ENCODE measurements at places on chromosomes 2 and 18.
A peak's percentile ranks its signal among the peaks of the same experiment; 100 is the strongest.

DNA sequence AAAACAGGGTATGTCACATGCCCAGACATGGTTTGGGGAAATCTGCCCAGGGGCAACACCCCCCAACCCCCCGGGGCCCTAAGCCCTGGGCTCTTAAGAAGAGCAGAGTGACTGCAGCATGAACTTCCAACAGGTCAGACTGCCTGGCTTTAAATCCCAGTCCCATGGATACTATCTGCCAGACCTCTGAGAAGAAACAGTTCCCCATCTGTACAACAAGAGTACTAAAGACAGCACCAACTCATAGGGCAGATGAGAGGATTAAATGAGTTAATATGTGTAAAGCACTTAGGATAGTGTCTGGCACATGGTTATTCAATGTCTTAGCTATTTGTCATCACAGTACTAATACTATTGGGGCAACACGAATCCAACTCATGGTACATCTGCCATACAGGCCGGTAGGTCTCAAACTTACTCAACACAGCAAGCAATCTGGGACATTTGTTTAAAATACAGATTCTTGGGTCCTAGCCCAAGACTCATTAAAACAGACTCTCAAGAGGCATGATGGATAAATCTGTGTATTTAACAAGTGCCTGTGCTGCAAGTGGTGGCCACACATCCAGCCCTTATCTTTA is 23.4 kb downstream of the CDH2 start:
- DNase-seq = no peak

DNA sequence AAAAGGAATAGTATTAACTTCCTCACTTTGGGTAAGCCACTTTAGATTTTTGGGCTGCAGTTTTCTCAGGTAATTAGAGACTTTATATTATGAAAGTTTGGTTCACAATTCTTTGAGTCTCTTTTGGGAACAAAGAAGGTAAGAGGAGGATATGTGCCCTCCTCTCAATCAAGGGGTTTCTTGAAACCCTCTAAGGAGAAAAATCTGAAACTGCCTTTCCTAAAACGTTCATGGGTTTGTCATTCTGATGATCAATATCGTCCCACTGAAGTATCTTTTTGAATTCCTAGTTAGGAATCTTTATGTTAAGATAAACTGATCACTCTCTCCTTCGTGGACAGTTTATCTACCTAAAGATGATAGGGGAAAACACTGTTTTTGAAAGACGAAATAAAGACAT is 42.4 kb upstream of the AKAIN1 start:
- DNase-seq = no peak

- no peak for DNase-seq
These were observed 294.5 kb downstream of the NR4A2 start for GRCh38 chr2:156038021-156038420.

DNA sequence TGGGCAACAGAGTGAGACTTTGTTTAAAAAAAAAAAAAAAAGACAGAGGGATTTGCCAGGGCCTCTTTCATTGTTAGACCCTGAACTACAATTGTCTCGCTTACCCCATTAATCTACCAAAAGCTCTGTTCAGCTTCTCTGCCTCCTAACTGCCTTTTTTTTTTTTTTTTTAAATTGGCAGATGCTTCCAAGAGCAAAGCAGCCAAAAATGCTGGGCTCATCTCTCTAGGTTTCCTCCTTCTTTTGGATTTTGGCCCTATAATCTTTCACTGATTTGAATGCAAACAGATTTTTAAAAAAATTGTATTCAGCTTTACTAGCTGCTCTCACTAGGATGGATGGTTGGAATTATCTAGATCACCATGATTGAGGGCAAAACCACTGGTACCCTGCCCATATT is 33.2 kb upstream of the RAPGEF4 start:
- no peak for DNase-seq

GRCh38 chr2:239917125-239917956 is 107.8 kb downstream of the NDUFA10 start:
- DNase-seq = no peak

DNA sequence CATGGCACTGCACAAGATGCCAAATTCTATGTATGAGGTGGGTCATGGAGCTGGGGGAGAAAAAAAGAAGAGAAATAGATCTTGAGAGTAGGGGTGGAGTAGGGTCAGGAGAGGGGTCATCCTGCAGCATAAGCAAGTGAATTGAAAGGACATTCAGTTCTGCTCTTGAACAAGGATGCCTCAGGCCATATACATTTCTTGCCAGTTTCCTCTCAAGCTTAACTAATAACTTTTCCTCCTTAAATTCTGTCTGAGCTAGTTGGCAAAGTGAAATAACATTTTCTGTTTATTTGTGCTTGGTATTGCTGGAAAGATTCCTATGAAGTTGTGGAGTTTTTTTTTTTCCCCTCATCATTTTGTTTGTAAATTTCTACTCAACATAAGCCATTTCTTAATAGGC is 99.0 kb upstream of the LTBP1 start:
- DNase-seq = no peak

DNA sequence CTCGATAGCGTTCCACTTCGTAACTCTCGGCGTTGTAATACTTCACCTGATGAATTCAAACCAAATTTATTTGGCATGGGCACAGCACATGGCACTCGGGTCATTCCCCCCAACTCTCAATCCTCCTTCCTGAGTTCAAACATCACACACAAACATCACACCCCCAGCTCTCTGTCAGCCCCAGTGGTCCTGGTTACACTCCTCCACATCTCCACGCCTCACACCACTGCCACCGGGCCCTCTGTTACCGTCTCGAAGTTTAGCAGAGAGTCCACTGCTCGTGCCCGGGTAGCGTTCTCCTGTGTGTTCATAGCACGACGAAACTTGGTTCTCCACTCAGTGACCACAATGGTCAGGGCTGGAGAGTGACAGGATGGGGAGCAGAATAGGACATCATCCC is 4.6 kb downstream of the ABCB6 start:
- no peak for DNase-seq

DNA sequence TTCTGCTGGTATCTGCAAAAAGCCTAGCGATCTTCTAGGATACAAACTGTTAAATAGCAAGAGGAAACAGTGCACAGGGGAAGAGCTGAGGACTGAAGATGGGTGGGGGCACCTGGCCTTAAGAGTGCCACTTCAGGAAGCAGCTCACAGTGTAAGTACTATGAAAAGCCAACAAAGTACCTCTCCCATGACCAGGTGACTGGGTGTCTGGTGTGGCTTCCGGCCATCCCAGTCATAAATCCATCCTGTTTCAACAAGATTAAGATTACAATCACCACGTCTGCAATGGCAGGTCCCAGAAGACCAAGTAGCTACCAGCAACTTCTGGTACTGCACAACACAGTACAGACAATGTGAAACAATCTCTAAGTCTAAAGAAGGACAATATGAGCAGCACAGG is 15.9 kb downstream of the ERFE start:
- no peak for DNase-seq

GRCh38 chr2:42367835-42368234 is 6.8 kb upstream of the COX7A2L start:
- DNase-seq = peak; percentile 32

DNA sequence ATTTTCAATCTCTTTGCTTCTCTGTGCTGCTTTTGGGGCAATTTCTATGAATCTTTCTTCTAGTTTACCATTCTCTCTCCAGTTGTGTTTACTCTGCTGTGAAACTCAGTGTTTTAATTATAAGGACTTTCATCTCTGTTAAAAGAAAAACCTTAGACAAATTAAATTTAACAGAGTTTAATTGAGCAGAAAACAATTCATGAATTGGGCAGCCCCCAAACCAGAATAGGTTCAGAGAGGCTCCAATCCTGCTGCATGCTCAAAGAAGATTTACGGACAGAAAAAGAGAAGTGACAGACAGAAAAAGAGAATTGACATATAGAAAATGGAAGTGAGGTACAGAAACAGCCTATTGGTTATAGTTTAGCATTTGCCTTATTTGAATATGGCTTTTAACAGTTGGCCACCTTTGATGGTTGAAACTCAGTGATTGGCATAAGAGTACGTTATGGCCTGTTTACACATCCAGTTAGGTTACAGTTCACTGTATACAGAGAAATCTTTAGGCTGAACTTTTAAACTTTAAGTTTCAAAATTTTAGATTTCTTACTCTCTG is 120.4 kb downstream of the RNF152 start:
- DNase-seq = no peak

DNA sequence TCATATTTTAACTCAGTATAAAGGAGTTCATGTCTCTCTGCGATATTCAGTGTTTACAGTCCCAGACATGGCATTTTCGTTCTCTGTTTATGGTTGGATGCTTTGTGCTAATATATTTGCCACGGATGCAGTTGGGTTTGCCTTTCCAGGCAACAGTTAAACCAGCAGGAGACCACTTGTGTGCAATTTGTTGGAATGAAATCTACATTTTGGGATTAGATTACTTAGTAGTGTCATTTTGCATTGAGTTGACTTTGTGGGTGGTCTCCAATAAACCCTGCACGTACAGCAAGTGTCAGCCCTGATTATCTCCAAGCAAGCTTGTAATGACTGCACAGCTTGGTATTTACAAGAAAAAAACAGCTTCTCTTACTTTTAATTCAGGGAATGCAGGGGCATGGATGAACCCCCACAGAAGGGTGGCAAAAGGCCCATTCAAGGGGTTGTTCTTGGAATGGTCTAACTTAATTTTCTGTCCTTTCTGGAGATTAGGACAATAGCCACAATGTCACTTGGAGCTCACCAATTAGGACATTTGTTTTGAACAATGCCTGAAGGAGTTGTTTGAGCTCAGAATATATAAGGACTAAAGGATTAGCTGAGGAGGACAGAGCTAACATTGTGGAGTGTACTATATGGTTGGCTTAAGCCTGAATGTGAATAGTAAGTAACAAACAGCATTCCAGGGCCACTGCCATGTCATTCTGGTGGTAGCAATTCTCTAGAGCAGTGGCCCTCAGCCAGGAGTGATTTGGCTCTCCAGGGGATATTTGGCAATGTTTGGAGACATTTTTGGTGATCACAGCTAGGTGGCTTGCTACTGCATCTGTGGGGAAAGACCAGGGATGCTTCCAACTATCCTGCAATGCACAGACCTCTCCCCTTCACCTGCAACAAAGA is 121.5 kb downstream of the SLC4A3 start:
- DNase-seq = no peak

DNA sequence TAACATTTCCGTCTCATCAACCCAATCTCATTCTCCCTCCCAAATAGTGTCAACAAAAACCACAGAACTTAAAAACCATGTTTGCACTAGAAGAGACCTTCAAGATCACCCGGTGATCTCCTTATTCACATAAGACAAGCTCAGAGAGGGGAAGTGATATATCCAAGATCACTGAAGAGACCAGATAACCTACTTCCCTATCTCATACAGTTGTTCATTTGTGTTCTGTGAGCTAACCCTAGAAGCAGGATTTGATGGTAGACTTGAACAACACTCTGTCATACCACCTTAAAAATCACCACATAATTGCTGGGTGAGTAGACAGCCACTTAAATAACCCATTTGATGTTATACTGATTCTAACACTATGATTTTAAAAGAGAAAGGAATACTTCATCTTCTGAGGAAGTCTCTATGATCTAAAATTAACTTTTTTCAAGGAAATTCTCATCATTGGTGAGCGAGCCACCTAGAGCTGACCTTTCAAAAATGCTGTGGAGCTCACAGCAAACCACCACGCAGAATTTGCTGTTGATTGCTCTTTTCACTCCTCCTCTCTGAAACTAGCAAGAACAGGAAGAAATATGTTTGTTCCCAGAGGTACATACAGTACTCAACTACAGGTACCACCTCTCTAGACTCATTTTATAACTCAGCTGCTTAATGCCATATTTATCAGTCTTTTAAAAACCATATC is 15.1 kb downstream of the AAK1 start:
- DNase-seq = no peak

GRCh38 chr2:723761-724160 is 46.6 kb upstream of the TMEM18 start:
- no peak for DNase-seq

GRCh38 chr2:160726046-160726445 is 232.4 kb upstream of the RBMS1 start:
- DNase-seq = no peak

DNA sequence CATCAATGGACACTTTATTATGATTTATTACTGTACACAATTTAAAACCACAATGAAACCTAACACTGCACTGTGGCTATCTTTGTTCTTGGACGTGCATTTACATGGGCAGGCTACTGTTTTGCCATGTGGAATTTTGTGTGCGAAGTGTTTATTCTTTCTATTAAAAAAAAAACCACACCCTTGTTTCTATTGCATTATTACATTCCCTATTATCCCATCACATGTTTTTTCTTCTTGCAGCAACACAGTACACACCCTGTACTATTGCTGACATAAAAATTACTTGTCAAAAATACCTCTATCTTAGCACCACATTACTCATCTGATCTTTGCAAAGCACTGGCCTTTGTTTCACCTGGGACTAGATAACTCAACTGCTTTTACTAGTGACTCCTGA is 1.5 kb downstream of the RNF152 start:
- no peak for DNase-seq

GRCh38 chr2:8198766-8199382 is 483.0 kb upstream of the ID2 start:
- DNase-seq = no peak

DNA sequence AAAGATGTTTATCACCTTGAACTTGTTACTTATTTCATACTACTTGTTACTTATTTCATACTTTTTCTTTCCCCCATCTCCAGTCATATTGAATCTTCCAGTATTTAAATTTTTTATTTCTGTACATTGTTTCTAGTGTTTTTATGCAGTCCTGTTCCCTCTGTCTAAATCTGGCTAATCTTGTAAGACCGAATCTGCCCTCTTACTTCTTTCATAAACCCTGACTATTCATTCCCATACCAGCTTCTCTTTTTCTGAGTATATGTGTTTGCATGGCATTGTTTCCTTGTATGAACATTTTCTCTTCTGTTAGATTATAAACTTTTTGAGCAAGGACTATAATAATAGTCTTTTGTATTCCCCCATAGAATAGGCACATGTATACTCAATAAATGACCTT is 131.7 kb downstream of the TAF4B start:
- DNase-seq = no peak

DNA sequence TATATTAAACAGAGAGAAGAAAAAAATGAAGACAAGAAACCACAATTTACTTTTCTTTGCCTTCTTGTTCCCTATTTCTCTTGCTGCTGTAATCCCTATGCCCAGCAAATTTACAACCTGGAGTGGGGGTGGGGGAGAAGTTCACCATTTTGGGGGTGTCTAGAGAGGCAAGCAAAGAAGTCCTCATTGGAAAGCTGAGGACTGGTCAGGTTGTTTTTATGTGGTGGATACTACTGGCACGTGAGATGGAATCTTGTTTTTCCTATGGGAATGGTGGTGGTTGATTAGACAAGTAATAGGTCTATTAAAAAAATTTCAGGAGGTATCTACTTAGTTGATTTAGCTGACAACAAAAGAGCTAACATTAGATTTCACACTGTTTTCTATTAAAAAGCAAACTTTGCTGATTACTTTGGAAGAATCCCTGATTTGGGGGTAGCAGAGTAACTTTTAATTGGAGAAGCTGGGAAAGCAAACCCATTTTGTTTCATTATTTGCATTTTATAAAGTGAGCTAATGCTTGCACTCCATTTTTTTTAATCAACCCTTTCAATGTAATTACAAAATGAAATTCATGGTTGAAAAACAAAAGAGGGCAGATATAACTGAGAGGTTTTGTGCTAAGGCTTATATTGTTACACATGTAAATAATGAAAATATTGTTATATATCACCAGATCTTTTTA is 6.0 kb downstream of the POU3F3 start:
- DNase-seq = peak; percentile 54

All from DMS 273 treated with DMSO at 0.1 percent for 48 hours (cell line).